ENCODE measurements at places on chromosomes 12 and 14.

DNA sequence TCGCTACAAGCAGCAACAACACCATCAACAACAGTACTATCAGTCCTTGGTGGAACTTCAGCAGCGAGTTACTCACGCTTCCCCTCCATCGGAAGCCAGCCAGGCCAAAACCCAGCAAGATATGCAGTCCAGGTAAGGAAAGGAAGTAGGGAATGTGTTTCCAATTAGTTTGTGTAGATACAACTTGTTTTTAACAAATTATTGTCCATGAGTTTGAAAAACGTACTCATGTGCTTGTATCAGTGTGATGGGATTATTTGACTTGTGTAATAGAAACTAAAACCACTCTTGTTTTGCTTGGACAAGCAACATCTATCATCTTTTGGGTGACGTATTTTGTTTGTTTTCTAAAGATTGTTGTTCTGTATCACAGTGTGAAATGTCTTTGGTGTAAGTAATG is 137.9 kb downstream of the NAV3 start:
- DNase-seq = no peak

DNA sequence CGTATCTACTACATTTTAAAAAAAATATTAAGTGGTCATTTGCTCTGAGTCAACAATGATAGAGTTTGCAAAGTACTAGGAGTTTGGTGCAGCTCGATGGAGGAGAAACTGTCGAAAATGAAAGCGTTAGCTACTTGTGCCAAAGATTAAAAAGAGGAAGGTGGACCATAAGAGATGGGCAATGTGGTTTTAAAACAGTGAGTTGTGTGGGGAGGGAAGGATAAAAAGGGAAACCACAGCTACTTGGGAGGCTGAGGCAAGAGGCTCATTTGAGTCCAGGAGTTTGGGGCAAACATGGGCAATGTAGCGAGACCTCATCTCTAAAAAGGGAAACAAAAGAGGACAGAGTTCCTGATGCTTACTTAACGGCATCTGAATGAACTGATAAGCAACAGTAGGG is 18.2 kb upstream of the STRAP start:
- no peak for DNase-seq

- DNase-seq = no peak
These were observed 8.6 kb upstream of the GPR68 start for GRCh38 chr14:91252871-91253794.

GRCh38 chr14:74804219-74804825 is 41.2 kb downstream of the YLPM1 start:
- no peak for DNase-seq

GRCh38 chr14:55851961-55852360 is 266.2 kb upstream of the PELI2 start:
- DNase-seq = no peak

DNA sequence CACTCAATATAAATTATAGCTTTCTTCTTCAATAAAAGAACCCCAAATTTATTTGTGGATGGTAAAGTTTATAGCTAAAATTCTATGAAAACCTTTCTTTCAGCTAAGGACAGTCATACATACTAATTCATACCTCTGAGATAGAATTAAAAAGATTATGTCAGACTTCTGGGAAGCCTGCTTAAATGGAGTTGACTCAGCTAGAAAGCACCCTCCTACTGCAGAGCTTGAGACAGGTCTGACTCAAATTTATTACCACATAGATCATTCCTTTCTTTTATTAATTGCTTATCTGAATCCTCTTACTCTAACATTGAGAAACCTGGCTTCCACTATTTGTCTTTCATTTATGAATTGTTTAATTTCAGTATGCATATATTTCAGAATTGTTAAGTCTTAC is 1007.0 kb upstream of the LRFN5 start:
- DNase-seq = no peak

All from epithelial cell of prostate (primary cell).